Activated T-helper 2 cell treated with anti-CD3 and anti-CD28 coated beads, Interferon-gamma antibody, Interleukin-2, Interleukin-4, amounts not matched to agents 10 μg/mL and 5 μg/mL and 100 μg/mL, durations not matched to agents 14 hours and 24 hours and 36 hours (primary cell): ENCODE measurements at places on chromosomes 1 and 21. TPM values are rescaled to one million over a fixed set of nuclear protein-coding genes. Genes with fewer than 3 reads are reported as not detected.

The PTGER3 gene
- total RNA-seq = 0.43 and 0.44 TPM in 2 replicates

The LCK gene
- total RNA-seq = 221 and 232 TPM in 2 replicates

The CHIA gene
- total RNA-seq = not detected in 2 replicates

The POU3F1 gene
- total RNA-seq = 0.32 and 0.48 TPM in 2 replicates

The MRPL39 gene
- total RNA-seq = 53.1 and 54.4 TPM in 2 replicates

The DCST2 gene
- 0.21 and 0.80 TPM in 2 replicates for total RNA-seq

The KCNK2 gene
- total RNA-seq = not detected in 2 replicates

The SPATA1 gene
- total RNA-seq = 1.4 and 1.5 TPM in 2 replicates

The GPR37L1 gene
- total RNA-seq = not detected in 2 replicates

The SLC26A9 gene
- total RNA-seq = not detected in 2 replicates

The CD5L gene
- not detected in 2 replicates for total RNA-seq

The MMEL1 gene
- 0.73 and 1.2 TPM in 2 replicates for total RNA-seq

The GJA5 gene
- not detected in 2 replicates for total RNA-seq

The TNFRSF4 gene
- 441 and 458 TPM in 2 replicates for total RNA-seq

The RPAP2 gene
- 41.9 and 42.8 TPM in 2 replicates for total RNA-seq

The UBE2U gene
- total RNA-seq = not detected in 2 replicates

The KMO gene
- 0.05 and 0.07 TPM in 2 replicates for total RNA-seq

The CLEC20A gene
- not detected in 2 replicates for total RNA-seq

The SPRR2F gene
- total RNA-seq = not detected in 2 replicates
